ENCODE measurements at places on chromosomes 5 and 9.

DNA sequence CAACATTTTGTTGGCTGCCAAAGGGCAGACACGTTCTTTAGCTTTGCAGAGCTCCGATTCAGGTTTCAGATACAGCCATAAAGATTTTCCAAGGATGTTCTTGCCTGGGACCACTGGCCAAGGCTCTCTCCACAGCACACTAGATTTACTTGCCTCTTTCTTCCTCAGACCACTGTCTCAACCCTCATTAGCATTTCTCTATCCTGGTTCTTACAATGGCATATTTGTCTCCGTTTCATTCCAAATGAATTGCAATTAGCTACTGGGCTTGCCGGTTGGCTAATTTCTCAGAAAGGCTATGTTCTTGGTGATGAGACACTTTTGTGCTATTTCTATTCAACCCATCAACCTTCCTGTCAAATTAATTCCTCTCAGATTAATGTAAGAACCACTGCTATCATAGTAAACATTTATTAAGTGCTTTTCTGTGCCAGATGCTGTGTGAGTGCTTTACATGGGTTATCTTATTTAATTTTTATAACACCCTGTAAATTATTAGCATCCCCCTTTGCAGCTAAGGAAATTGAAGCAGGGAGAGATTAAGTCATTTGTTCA, 118.4 kb upstream of the NR3C1 start:
- DNase-seq: no peak

- DNase-seq: no peak
Measured at GRCh38 chr5:92594031-92594430, 987.0 kb downstream of the NR2F1-AS1 start.

DNA sequence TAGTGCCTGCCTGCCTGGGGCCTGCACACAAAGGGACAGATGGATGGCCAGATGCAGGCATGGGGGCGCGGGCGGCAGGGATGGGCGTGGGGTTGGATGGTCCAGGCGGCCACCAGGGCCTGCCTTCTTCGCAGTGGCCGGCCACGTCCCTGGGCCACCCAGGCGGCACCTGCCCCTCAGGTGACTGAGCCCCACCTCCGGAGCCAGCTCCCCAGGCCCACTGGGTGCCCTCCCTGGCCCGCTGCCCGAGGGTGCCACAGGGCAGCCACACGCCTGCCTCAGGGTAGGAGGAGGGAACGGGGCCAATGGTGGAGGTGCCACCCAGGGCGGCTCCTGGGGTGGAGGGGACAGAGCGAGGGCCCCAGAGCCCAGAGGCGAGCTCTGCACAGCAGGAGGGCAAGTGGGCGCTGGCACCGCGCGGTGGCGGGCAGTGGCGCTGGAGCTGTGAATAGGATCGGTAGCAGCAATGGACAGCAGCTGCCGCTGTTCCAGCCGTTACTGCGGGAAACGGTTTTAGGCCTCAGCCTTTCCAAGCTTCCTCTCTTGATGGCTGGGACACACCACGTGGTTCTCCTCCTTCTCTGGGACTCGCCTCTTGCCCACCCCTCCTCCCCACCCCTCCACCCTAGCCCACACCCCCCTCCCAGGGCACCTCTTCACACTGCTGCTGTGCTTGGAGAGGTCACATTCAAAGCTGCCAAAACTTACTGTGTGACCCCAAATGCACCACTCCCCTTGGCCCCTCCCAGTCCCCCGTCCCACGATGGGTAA, 19.1 kb downstream of the LHX3 start:
- no peak for DNase-seq

- DNase-seq: no peak
Measured at GRCh38 chr9:116546711-116547581, 140.2 kb upstream of the TRIM32 start.

DNA sequence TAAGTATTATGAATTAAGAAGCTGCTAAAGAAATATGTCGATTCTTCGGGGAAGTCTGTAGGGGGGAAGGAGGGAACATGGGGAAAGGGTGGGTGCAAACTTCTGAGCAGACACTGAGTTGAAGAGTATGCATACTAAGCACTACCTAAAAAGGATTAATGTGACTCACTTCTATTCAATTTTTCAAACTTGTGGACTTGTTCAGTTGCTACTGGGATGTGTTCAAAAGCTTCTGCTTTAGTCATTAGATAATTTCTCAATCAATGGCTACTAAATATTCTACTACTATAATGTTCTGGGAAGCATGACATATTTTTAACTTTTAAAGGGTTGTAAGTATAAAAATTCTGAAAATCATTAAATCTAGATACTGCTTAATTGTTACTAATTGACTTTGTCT, 109.7 kb upstream of the FER start:
- no peak for DNase-seq

- DNase-seq: no peak
Measured at GRCh38 chr5:65137631-65138030, 344.1 kb downstream of the ADAMTS6 start.

DNA sequence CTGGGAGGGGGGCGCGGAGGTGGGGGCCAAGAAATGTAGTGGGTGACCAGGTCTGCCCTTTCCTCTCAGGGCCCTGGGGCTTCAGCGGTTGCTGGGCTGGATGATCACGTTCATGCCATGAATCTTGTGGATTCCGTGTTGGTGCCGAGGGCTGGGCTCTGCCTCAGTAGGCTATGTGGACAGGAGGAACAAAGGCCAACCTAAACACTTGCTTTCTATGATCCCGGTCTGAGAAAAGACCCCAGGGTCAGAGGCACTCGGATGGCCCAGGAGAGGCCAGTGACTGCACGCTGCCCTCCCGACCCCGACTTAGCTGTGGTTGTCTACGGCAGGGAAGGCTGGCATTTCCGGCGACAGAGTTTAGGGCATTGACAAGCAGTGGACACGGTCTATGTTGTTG, 26.6 kb downstream of the PHF2 start:
- no peak for DNase-seq

- no peak for DNase-seq
Measured at GRCh38 chr5:59259237-59259636, 634.3 kb downstream of the PDE4D start.

DNA sequence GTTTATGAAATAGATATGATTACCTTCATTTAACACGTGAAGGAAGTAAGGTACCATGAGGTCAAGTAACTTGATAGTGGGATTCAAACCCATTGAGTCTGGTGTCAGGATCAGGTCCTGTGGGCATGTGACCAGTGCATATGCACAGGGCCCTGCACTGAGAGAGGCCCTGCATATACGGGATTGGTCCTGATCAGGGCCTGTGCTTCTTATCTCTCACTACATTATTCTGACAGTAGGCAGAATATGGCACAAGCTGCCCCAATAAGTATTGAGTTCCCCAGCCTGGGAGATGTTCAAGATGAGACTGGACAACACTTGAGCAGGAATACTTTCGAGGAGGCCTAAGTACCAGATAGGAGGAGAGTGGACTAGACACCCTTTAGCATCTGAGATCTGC, 44.0 kb downstream of the GALNT10 start:
- no peak for DNase-seq

DNA sequence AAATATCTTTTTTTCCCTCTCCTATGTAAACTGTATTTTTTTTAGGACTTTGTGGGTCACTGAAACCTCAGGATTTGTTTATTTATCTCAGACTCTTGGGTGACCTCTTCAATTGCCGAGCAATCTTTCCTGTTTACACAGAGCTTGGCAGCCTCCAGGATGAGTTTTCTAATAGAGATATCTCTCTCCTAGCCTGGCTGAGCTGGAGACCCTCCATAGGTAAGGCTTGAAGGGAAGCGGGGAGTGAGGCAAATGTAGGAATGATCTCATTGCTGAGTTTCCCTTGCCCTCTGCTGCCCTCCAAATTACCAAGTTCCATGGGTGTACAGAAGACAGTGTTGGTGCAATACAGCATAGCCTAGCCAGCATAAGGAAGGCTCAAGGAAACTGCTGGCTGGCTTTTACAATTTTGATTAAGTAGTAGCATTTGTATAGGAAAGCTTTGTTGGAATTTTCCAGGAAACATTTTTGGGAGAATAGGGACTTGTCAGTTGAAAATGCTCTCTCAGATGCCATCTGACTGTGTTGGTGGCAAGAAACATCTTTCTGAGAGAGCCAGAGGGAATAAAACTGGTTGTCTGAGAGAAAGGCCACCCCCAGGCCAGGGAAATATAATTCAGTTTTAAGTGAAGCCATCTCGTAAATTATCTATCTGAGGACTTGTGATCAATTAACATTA, 116.0 kb downstream of the NMUR2 start:
- no peak for DNase-seq

DNA sequence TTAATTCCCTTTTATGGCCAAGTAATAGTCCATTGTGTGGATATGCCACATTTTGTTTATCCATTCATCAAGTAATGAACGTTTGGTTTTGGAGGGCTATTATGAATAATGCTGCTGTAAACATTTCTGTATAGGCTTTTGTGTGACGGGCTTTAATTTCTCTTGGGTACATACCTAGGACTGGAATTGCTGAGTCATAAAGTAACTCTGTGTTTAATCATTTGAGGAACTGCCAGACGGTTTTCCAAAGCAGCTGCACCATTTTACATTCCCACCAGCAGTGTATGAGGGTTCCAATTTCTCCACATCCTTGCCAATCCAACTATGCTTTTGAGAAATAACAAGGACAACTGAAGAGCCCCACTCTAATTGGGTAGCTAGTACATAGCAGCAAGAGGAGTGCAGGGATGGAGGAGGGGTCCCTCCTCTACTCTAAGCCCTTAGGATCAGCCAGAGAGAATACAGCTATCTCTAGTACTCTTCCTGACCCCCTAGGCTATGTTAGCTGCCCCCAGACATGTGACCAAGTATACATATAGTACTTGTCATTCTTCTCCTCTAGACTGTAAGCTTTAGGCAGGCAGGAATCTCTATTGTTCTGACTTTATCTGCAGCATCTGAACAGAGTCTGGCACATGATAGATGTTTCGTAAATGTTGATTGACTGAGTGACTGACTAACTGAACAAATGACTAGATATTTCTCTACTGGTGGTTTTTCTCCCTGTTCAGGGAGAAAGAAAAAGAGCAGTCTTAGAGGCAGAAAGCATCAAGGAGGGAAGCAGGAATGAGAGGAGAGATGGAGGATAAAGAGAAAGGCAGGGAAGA, 22.1 kb upstream of the MATR3 start:
- DNase-seq: peak; percentile 84

- no peak for DNase-seq
Measured at GRCh38 chr9:79962836-79963235, 391.1 kb downstream of the TLE4 start.

DNA sequence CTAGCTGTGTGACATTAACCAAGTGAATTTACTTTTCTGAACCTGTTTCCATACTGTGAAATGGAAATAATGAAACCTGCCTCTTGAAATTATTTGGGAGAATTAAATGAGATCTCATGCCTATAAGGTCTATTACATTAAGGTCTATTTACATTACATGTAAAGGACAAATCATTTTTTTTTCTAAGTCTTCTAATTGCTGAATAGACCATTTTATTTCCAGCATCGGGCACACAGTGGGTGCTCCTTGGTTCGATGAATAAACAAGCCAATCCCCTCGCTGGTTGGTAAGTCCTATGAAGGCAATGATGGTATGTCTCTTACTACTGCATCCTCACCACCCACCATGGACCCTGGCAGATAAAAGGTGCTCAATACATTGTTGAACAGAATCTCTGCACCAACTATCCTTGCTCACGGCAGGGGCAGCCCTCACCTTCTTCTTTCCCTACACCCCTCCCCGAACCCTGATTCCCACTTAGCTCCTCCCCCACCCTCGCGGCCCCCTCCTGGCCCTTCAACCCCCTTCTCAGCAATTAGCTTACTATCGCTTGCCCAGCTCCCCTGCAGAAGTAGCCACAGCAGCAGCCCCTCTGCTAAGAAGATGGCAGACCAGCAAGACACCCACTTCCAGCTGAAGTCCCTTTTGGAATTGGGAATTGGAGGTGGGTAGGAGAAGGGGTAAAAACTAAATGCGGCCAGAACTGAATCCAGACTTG, 3.0 kb downstream of the PCDH1 start:
- DNase-seq: no peak

DNA sequence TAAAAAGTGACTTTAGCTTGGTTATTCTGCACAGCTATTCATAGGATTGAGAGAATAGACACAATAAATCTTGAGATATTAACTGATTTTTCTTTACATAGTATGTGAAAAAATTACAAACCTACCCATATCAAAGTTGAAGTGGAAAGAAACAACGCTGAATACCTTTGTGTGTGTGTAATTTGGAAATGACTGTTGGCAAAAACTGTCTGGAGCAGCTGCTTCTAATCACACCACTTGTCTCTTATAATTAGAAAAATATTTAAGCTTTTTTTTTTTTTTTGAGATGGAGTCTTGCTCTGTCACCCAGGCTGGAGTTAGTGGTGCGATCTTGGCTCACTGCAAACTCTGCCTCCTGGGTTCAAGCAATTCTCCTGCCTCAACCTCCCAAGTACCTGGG, 110.8 kb upstream of the POC5 start:
- DNase-seq: no peak

- no peak for DNase-seq
Measured at GRCh38 chr5:143516249-143516648, 112.8 kb upstream of the NR3C1 start.

DNA sequence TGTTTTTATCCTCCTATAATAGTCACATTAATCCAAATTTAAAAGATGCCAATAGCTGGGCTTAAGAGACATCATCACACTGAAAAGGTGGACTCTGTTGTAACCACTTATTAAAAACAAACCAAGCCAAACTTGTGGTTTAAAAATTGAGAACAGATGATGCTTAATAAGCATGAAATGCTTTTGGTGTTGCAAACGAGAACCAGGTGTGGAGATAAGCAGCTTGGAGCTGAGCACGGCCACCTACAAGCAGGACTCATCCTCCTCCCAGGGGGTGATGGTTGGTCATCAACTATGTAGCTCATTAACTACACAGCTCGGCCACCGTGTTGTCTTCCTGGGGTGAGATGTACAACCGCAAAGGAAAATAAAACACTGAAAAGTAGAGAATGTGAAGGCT, 154.4 kb downstream of the NPR3 start:
- DNase-seq: no peak

- no peak for DNase-seq
Measured at GRCh38 chr9:134028076-134028475, 2.8 kb downstream of the BRD3OS start.

DNA sequence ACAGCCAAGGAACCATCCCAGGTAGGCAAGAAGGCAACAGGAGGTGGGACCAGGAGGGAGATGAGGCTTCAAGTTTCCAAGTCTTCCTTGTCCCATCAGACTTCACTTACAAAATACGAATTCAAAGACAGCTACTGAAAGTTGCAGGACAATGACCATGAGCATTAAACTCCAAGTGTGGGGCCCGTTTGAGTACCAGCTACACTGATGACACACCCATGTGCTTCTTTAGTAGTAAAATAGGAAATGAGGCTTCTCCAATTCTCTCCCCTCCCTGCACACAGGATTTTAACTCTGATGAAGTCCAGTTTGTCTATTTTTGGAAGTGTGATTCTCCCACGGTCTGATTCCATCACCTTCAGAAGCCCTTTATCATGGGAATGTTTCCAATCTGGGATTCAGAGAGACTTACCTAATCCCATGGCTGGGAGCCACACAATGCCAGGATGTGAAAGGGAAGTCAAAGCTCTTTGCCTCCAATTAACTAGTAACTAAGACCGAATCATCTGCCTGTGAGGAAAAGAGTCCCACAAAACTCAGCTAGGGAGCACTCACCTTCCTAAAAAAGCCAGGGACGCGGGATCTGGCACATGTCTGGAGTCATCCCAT, 222.8 kb upstream of the MSX2 start:
- no peak for DNase-seq

- no peak for DNase-seq
Measured at GRCh38 chr9:69036309-69036708, 757 bp downstream of the FXN start.
